ENCODE measurements at places on chromosomes 1 and 21.

GRCh38 chr1:116104667-116105066, 6.5 kb upstream of the MAB21L3 start:
- no peak for DNase-seq

GRCh38 chr1:96688767-96689166, 32.8 kb upstream of the PTBP2 start:
- no peak for DNase-seq

- no peak for DNase-seq
These were observed 14.3 kb upstream of the LSM10 start for GRCh38 chr1:36411674-36412648.

- no peak for DNase-seq
These were observed 540.0 kb downstream of the KIF26B start for GRCh38 chr1:245694753-245695195.

- no peak for DNase-seq
These were observed 113.5 kb downstream of the LHX9 start for GRCh38 chr1:198030682-198031081.

GRCh38 chr1:233907151-233907550, 2.7 kb downstream of the SLC35F3 start:
- no peak for DNase-seq

DNA sequence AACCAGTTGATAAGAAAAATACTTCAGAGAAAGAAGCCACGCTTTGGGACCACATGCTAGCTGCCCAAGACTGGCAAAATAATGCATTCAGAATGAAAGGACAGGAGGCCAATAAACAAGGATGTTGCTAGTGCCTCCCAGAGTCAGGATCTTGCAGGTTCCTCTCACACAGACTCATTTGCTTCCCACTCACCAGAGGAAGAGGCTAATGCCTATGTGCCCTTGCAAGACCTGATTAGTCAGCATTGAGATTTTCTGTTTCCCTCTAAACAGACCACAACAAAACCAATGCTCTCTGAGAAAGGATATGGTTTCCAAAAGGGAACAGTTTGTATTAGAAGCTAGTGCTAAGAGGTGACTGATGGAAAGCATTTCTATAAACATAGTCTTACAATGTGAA, 85.7 kb downstream of the NRDC start:
- DNase-seq = no peak

DNA sequence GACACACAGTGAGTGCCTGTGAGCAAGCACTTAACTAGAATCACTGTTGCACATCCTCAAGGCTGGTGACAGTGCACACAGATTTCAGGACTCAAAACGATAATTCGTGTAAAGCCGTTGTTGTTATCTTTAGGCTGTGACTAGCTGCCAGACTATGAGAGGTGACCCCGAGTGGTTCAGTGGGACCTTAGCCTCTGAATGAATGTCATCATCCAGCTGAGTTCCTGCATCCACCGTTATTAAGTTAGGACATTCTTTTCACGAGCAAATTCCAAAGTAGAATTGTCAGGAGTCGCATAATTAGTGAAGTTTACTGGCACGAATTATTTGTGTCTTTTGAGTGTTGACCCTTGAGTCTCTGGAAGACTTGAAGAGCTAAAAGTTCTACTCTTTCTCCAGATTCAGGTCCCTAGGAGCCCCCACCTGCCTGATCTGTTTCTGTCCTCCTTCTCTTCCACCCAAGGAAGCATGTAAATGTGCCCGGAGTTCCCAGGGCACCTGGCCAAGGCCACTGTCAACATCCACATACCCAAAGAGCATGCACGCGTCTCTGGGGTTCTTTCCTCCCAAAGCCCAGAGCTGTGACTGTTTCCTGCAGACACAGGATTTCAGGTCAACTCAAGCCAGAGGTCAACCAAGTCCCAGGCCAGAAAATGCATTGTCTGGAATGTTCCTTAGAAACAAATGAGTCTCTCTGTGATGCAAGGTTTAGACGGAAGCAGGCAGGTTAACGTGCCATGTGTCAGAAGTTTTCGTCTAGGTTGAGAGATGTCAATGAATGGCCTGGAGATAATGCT, 207.2 kb downstream of the TOMM20 start:
- no peak for DNase-seq

DNA sequence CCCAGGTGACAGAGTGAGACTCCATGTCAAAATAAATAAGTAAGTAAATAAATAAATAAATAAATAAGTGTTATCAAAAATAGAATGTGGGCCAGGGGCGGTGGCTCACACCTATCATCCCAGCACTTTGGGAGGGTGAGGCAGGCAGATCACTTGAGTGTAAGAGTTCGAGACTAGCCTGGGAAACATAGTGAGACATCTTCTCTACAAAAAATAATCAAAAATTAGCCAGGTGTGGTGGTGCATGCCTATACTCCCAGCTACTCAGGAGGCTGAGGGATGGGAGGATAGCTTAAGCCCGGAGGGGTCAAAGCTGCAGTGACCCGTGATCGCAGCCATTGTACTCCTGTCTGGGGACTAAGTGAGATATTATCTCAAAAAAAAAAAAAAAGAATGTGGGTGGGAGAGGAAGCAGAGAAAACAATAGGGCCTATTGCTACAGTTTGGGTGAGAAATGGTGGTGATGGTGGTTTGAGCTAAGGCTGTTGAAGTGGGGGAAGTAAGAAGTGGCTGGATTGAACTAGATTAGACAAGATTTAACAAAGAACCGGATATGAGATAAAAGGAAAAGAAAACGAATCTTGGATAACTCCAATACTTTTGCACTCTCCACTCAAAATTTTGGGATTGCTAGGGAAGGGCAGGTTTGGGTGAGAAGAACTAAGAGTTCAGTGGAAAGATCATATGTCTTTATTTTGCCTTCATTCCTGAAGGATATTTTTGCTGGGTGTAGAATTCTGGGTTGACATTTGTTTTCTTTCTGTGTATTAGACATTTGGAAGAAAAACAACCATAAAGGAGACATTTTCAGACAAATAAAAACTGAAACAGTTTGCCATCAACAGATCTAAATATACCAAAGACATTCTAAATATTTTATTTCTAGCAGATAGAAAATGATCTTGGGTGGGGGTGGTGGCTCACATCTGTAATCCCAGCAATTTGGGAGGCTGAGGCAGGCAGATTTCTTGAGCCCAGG, 57.1 kb upstream of the SPOCD1 start:
- no peak for DNase-seq

DNA sequence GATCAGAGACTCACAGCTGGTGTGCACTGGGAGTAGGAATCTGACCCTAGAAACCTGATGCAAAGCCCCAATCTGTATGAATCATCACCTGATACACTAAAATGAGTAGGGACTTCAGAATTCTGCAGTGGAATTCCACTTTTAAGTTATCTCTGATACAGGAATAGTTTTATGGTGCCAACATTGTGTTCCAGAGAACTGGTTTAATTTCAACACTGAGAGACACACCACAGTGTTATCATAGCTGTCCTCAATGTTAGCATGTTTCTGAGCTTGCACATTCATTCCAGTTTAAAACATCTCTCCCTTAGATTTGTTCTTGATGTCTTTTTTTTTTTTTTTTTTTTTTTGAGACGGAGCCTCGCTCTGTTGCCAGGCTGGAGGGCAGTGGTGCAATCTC, 7.1 kb downstream of the UTS2 start:
- no peak for DNase-seq

GRCh38 chr1:43836267-43836951, 97.2 kb upstream of the ARTN start:
- peak; percentile 87 for DNase-seq

GRCh38 chr21:41560661-41561158, 52.8 kb upstream of the TMPRSS2 start:
- DNase-seq = no peak

- no peak for DNase-seq
These were observed 1.4 kb upstream of the TBX19 start for GRCh38 chr1:168279253-168279652.

DNA sequence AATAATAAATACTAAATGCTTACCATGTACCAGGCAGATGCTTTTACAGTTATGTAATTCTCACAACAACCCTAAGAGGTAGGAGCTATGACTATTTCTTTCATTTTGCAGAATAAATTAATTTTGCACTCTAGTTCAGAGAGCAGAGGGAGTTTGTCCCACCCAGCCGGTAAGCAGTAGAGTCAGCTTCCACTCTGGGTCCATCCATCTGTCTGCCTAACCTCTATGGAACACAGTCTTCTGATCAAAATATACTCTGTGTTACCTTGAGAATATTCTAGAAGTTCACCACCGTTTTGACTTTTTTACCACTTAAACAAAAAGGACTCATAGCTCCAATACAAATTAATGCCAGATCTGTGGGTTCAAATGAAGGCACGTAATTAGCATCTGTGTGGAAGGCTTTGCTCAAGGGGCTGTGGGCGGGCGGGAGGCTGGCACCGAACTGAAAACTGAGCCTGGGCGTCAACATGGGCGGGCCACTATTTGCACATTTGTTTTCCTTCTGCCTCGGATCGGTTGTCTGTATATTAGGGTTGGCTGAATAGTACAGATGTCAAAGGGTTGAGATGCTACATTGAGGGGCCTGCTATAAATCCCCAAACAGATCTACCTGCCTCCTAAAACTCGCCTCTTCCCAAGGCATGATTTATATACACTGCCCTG, 33.1 kb upstream of the LMO4 start:
- DNase-seq = no peak

DNA sequence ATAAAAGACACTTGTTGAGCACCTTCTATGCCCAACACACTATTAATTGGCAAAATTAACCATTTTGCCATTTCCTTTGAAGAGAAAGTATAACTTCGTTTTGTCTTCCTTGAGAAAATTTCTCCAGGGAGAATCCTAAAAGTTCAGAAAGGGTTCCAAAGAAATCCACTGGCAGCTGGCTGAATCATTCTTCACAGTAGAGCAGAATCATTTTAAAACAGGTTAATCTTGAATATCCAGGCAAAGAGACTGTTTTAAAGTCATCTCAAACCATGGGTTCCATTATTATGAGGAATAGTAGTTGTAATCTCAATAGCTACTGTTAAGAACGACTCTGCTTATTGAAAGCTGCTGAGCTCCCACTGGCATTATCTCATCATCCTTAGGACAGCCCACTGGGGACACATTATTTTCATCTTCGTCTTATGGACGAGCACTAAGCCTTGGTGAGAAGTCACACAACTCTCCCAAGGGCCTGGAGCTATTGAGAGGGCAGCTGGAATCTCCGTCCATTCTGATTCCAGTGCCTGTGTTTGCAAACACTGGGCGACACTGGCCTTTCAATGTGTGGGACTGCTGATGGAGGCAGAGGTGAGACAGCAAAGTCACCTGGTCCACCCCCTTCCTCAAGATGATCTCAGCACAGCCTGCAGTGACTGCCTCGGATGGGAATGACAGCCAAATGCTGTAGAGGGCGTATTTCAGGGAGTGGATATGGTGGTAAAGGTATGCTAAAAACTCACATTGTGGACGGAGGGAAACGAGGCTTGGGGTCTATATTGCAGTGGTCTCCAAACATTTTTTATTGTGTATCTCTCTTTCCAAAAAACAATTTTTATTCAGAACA, 15.3 kb upstream of the PGBD5 start:
- DNase-seq = no peak

GRCh38 chr1:216111842-216112241, 311.4 kb downstream of the USH2A start:
- no peak for DNase-seq

DNA sequence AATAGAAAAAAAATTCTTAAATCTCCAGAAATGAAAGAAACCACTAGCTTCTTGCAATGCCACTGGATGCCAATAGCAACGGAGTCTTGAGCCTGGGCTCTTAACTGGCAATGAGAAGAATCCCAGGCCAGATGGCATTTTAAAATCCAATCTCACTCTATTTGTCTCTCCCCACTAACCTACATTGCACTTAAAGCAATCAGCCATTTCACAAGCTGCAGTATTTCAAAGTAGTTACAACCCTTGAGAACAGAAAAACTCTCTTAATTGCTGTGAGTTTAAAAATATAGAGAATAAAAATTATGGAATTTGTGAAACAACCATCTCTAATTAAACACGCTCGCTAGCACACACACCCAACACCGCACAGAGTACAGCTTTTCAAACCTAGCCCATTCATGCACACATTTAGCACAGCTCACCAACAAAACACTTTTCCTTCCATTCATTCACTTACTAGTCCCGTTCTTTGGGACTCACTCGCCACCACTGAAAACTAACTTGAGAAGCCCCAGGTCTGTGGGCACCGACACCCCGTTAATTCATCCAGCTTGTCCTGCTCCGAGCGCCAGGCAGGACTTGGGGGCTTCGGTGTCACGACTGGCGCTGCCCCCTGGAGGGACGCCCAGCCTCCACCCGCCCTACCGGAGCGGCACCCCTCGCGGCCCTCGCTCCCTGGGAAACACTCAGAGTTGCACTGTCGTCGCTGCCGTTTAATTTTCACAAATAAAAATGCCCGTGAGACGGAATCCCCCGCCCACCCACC, 1.0 kb downstream of the DDAH1 start:
- DNase-seq = no peak

DNA sequence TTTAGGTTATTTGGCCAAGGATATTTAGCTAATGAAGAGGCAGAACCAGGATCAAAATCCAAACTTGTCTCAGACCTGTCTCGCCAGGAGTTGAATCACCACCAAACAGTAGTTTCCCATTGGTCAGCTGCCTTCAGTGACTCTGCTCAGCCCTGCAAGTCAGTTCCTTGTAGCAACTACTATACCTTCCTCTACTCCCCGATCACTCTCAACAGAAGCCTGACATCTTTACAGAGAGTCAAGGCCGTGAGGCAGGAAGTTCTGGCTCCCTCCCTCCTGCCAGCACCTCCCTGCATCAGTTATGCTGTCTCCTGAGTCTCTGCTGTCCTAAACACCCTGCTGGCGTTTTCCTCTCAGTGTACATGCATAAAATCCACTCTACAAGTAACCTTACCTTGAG, 13.2 kb downstream of the PSMD4 start:
- no peak for DNase-seq

- no peak for DNase-seq
These were observed 143.3 kb upstream of the JUN start for GRCh38 chr1:58927041-58927721.

- DNase-seq = no peak
These were observed 628.2 kb downstream of the PTPRU start for GRCh38 chr1:29864431-29865022.

DNA sequence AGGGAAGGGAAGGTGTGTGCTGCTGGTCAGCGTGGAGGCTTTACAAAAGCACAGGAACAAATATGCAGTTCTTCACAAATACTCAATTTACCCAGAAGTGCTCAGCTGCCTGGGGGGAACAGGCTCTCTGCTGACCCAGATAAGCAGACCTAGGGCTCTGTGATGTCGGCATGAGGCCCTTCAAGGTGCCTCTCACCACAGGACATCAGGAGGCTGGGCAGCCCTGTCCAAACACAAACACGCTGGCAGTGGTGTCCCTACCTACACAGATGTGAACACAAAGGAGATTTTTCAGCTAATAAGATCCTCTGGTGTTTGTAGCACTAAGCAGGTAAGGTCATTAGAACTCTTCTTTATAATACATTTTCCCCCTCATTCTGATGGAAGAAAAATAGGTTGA, 243.0 kb upstream of the PROX1 start:
- DNase-seq = no peak

DNA sequence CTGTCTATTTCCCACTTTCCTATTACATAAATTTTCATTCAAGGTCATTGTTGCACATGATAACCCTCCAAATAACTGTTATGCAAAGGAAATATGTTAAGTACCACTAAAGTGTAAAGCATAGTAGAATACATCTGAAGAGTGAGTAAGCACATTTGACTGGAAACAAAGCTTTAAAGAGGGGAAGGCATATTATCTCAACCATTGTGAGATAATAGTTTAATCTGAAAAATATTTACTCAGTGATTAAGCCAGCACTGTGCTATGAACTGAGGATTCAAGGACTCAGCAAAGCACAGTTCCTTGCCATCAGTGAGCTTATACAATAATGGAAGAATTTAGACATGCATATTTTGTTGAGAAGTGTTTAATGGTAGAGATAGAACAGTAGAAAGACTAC, 127.4 kb downstream of the HMCN1 start:
- DNase-seq = no peak
